ENCODE measurements at places on chromosomes 2 and 18.

DNA sequence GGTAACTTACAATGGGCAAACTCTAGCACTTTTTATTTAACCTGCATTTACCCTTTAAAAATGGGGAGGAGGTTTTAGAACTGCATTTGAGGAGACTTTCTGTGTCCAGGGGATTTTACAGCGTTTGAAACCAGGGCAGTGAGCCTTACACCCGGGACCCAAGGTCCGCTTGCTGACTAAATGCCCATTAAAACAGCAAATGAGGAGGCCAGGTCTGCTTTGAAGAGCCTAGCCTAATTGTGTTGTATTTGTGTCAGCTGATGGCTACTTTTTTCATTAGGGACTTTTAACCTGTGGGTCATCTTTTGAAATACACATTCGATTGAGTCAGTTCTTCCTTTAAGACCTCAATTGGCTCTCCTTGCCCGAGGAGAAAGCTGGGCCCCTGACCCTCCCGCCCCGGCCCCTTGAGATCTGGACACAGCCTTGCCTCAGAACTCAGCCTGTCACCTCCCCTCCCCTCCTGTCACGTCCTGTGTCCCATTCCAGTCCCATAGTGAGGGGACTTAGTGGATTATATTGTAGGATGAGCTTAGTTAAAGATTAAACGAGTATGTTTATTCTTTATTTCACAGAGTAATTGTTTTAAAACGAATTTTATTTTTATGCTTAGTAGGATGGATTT lies 69.0 kb downstream of the KLHL29 start:
- H3K4me3 ChIP-seq, result no peak overlapping the region
- peak overlapping the region; percentile 52 for H3K27ac ChIP-seq
- H3K27me3 ChIP-seq, result no peaks in the 10 kb centered on the region

DNA sequence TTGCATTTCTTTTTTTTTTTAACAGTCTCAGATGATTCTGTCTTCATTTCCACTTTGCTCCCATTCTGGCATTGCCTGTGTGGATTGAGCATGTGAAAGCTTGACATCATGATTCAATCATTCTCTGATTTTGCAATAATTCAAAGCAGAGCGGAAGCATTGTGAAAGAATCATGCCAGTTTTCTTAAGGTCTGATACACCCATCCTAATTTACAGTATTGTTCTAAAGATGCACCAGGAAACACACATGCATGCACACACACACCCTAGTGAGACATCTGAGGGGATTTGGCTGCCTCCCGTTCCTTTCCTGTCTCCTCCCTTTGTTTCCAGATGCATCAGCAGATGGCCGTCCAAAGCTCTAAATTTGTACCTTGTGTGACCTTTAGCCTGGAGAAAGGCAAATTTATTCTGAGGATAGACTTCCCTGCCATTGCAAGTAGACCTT lies 97.3 kb downstream of the FMNL2 start:
- H3K27ac ChIP-seq, result no peak overlapping the region
- H3K27me3 ChIP-seq, result no peaks in the 10 kb centered on the region
- no peak for DNase-seq
- no peaks in the 10 kb centered on the region for H3K36me3 ChIP-seq
- peaks cover 3% of the 10 kb centered on the region for H3K4me1 ChIP-seq
- no peak overlapping the region for H3K4me3 ChIP-seq

- no peak for DNase-seq
- H3K4me1 ChIP-seq, result peaks cover 22% of the 10 kb centered on the region
- H3K4me3 ChIP-seq, result no peak overlapping the region
- no peaks in the 10 kb centered on the region for H3K36me3 ChIP-seq
- no peaks in the 10 kb centered on the region for H3K27me3 ChIP-seq
- H3K27ac ChIP-seq, result peak overlapping the region; percentile 57
These were observed 294.9 kb downstream of the DYSF start for GRCh38 chr2:71748227-71748626.

DNA sequence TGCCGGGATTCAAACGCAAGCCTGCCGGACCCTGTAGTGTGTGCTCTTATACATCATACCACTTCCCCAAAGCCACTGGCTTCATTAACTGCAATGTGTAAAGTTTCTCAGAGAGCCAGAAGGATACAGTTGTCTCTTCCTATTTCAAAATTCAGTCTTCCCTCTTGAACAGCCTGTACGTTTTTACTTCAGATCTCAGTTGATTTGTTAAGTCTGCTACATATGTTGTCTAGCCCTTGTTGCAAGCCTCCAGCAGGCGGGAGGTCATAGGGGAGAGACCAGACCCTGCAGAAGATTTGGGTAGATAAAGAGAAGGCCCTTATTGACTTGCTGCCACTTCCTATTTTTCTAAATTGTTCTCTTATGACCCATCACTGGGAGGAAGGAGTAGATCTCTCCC lies 56.2 kb downstream of the ARHGEF33 start:
- no peak for DNase-seq
- H3K4me3 ChIP-seq, result no peak overlapping the region
- no peaks in the 10 kb centered on the region for H3K27me3 ChIP-seq
- no peaks in the 10 kb centered on the region for H3K36me3 ChIP-seq
- H3K4me1 ChIP-seq, result no peaks in the 10 kb centered on the region

GRCh38 chr2:132468821-132469675 lies 52.4 kb downstream of the GPR39 start:
- no peak overlapping the region for H3K4me3 ChIP-seq
- H3K4me1 ChIP-seq, result no peaks in the 10 kb centered on the region
- H3K27me3 ChIP-seq, result no peaks in the 10 kb centered on the region

GRCh38 chr2:209942426-209942825 lies 60.0 kb upstream of the RPE start:
- H3K4me1 ChIP-seq, result no peaks in the 10 kb centered on the region
- H3K27me3 ChIP-seq, result no peaks in the 10 kb centered on the region
- no peak for DNase-seq
- no peak overlapping the region for H3K27ac ChIP-seq

- no peaks in the 10 kb centered on the region for H3K27me3 ChIP-seq
- H3K4me1 ChIP-seq, result peaks cover 9% of the 10 kb centered on the region
- DNase-seq, result no peak
- H3K36me3 ChIP-seq, result no peaks in the 10 kb centered on the region
These were observed 27.2 kb downstream of the MAP4K3 start for GRCh38 chr2:39409697-39410389.

DNA sequence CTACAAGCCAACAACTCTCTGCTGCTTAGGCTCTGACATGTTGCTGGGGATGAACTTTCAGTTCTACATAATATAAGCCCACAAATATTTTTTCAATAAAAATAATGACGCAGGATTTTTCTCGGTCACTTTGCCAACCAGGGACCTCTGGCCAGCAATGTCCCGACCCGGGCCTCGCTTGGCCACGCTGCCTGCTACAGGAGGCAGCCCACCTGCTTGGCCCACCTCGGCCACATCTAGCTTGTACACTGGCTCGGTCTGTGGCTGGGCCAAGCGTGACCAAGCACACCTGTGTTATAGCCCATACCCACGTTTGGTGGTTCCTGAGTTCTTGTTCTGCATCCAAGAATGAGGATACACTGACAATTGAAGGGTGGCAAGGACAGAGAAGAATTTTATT lies 773.5 kb downstream of the CPS1 start:
- no peaks in the 10 kb centered on the region for H3K36me3 ChIP-seq
- H3K27ac ChIP-seq, result no peak overlapping the region
- DNase-seq, result no peak
- H3K4me1 ChIP-seq, result no peaks in the 10 kb centered on the region
- H3K4me3 ChIP-seq, result no peak overlapping the region

DNA sequence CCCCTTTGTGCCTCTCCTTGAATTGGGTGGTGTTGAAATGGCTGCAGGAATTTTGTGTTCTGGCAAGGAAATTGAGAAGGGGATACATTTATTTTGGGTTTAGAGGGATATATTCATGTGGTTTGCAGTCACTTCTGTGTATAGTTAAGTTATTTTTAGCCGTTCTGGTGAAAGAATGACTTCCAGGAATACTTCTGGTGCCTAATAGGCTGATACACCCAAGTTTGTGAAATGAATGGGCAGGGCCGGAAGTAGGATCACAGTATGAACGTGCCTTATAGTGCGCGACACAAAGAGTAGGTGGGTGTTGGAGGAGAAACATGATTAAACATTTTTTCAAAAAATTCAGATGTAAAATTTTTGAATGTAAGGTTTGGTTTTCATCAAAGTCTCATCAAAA lies 168.6 kb upstream of the ATP5MC3 start:
- H3K4me3 ChIP-seq, result no peak overlapping the region
- H3K27ac ChIP-seq, result no peak overlapping the region
- no peaks in the 10 kb centered on the region for H3K4me1 ChIP-seq
- DNase-seq, result no peak

DNA sequence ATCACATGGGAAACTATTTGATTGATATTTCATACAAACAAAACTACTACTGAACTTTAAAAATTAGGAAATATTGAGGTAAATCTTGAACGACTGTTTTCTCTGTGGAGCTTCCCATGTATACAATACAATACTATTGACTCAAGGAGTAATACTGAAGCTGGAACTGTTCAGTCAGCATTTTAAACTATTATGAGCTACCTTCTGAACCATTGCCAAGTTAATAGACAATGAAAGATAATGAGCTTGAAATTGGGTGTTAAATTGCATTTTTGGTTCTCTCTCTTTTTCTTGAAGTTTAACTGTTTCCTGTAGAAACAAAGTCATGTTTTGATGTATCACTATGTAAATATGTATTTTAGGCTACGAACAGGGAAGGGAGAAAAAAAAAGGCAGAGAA lies 569.2 kb downstream of the ZEB2 start:
- no peak for DNase-seq
- H3K36me3 ChIP-seq, result no peaks in the 10 kb centered on the region
- no peaks in the 10 kb centered on the region for H3K27me3 ChIP-seq
- no peak overlapping the region for H3K4me3 ChIP-seq

DNA sequence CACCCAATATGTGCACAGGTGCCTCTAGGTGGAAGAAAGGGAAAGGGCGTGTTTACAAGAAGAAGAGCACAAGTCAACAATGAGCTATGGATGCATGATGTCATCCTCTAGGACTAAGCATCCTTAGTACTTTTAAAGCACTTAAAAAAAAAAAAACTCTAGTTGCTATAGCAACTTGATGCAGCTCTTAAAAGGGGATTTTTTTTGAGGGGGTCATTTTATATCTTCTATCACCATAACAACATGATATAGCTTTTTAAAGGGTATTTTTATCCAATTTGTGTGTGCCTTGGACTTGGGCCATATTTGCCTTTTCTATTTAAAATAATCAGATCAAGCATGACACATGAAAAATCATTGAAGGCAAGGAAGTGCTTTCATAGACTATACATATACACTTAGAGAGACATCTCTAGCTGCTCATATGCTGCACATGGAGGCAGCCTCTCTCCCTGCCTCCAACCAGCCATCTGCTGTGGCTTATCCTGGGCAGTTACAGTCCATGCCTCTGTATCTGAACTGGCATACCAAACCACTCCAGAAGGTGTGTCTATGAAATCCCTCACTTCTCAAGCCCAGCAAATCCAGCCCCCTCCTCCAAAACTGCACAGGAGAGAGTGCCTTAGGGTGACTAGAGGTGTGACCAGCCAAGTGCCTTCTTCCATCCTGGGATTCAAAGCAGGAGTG lies 165.4 kb downstream of the MSH2 start:
- no peaks in the 10 kb centered on the region for H3K36me3 ChIP-seq
- DNase-seq, result no peak
- H3K27ac ChIP-seq, result no peak overlapping the region

DNA sequence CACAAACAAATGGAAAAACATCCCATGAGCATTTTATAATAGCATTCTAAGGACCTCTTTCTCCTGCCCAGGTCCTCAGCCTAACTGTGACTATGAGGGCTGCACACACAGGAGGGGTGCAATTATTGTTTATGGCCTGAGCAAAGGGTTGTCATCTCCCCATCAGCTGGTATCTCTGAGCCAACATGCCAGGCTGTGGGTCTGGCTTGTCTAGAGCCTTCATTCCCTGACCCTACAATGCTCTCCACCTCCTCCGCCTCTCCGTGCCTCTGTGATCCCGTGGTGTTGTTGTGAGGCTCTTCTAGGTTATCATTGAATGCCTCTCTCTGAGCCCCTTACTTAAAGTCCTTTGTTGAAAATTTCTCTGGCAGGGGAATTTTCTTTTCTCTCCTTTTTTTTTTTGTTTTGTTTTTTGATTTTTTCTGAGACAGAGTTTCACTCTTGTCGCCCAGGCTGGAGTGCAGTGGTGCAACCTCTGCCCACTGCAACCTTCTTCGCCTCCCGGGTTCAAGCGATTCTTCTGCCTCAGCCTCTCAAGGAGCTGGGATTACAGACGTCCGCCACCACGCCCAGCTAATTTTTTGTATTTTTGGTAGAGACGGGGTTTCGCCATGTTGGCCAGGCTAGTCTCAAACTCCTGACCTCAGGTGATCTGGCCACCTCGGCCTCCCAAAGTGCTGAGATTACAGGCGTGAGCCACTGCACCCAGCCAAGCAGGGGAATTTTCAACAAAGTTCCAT lies 126.4 kb downstream of the SMAD7 start:
- no peaks in the 10 kb centered on the region for H3K27me3 ChIP-seq
- H3K4me1 ChIP-seq, result peaks cover 14% of the 10 kb centered on the region
- H3K36me3 ChIP-seq, result no peaks in the 10 kb centered on the region
- DNase-seq, result no peak

DNA sequence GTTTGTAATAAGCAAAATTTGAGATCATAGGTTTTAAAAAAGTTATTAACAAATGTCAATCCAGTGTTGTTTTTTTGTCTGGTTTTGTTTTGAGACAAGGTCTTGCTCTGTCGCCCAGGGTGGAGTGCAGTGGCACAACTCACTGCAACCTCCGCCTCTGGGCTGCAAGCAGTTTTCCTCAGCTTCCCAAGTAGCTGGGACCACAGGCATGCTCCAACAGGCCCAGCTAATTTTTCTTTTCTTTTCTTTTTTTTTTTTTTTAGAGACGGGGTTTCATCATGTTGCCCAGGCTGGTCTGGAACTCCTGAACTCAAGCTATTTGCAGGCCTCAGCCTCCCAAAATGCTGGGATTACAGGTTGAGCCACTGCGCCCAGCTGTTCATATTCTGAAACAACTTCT lies 31.3 kb downstream of the GALNT3 start:
- no peaks in the 10 kb centered on the region for H3K4me1 ChIP-seq
- no peaks in the 10 kb centered on the region for H3K27me3 ChIP-seq
- no peaks in the 10 kb centered on the region for H3K36me3 ChIP-seq
- H3K27ac ChIP-seq, result no peak overlapping the region
- no peak overlapping the region for H3K4me3 ChIP-seq
- no peak for DNase-seq

DNA sequence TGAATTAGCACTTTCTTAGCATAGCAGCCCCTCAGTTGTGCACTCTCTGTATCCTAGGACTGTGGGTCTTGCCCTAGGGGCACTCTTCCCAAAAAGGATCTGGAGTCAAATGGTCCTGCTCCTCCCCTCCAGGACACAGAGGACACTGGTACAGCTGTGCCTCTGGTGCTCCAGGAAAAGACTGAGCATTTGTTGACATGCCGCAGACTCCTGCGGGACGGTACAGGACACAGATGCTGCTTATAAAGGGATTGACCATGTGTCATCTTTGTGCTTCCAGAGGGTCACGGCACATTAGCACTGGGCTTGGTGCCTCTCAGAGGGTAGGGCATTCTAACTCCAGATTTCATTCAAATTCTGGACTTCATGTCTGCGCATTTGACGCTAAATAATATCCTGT lies 110.5 kb downstream of the KLF7 start:
- no peak for DNase-seq
- no peaks in the 10 kb centered on the region for H3K27me3 ChIP-seq
- no peak overlapping the region for H3K4me3 ChIP-seq

GRCh38 chr18:21364471-21364870 lies 122.4 kb downstream of the GREB1L start:
- H3K36me3 ChIP-seq, result no peaks in the 10 kb centered on the region
- no peak for DNase-seq

GRCh38 chr2:149002891-149003740 lies 35.4 kb upstream of the LYPD6B start:
- no peak for DNase-seq
- no peaks in the 10 kb centered on the region for H3K4me1 ChIP-seq
- H3K27ac ChIP-seq, result no peak overlapping the region

Data from transverse colon (tissue), 4 donors.